Upper lobe of left lung (tissue), 6 donors: ENCODE measurements at places on chromosomes 16 and 17.

GRCh38 chr16:31505483-31505882 is 2.7 kb downstream of the RUSF1 start:
- DNase-seq = no peak

DNA sequence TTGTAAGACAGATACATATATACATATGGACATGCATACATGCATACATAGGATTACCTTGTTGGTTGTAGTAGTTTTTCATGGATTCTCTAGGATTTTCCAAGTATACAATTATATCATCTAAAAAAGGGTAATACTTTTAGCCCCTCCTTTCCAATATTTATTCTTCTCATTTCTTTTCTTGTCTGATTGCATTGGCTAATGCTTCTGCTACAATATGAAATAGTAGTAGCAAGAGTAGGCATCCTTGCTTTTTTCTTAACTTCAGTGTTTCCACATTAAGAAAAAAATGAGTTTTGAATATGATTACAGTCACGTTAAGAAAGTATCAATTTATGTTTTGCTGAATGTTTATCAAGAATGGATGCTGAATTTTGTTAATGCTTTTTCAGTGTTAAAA is 58.0 kb downstream of the RBFOX3 start:
- DNase-seq = no peak

DNA sequence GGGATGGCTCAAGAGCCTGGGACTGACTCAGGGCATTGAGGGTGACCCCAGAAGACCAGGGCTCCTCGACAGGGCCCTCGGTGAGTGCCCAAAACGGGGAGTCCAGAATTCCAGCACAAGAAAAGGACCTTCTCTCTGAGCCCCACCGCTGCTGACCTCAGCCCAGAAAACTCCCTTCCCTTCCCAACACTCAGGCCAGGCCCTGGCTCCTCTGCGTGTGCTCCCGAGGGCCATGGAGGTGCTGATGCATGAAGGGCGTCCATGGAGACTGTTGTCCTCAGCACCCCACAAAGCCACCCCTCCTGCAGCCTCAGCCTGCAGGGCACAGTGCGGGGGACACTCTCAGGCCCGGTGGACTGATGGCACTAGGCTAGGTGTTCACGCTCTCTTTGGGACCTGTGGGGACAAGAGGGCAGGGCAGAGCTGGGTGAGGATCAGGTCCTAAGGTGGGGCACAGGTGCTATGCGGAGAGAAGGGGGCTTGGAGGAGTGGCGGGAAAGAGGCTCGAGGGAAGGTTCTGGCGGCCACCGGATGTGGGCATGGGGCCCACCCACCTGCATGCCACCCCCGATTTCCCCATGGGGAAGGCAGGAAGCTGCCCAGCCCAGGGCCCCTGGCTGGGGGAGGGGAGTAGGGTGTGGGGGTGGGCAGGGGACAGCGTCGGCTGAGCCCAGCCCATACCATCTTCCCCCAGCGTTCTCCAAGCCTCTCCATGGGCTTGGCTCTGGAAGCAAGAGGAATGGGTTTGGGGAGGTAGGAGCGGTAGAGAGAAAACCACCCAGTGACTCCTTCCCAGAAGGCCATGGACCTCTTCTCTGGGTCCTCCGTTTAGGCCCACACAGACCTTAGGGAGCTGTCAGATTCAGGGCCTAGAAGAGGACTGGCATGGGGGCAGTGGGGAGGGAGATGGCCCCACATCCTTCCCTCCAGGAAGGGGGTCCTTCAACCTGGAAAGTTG is 4.5 kb upstream of the TSPOAP1 start:
- DNase-seq = peak; percentile 60

GRCh38 chr17:44345454-44346026 is 438 bp downstream of the GRN start:
- DNase-seq = peak; percentile 88

GRCh38 chr17:28340374-28340773 is 4.8 kb downstream of the TNFAIP1 start:
- no peak for DNase-seq

- DNase-seq = no peak
Measured at GRCh38 chr17:17379197-17379991, 76.2 kb downstream of the NT5M start.

- DNase-seq = peak; percentile 72
Measured at GRCh38 chr17:57868007-57868909, 18.4 kb upstream of the MRPS23 start.

GRCh38 chr17:7313088-7313889 is 1.9 kb downstream of the GPS2 start:
- no peak for DNase-seq

DNA sequence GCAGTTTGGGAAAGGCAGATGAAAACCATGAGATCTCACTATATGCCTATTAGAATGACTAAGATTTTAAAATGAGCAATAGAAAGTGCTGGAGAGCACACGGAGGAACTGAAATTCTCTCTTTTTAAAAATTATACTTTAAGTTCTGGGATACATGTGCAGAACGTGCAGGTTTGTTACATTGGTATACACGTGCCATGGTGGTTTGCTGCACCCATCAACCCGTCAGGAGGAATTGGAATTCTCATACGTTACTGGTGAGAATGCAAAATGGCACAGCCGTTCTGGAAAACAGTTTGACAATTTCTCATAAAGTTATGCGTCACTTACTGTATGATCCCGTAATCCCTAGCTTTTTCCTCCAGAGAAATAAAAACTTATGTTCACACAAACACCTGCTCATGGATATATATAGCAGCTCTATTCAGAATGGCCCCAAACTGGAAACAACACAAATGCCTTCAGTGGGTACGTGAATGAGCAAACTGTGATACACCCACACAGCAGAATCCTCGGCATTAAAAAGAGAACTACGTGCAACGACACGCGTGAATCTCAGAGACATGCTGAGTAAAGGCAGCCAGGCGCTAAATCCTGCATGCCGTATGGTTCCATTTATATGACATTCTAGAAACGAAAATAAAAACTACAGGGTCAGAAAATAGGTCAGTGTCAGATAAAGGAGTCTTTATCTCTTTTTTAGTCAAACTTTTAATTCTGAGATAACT is 11.8 kb downstream of the PIK3R6 start:
- no peak for DNase-seq
